Stimulated activated CD4-positive, alpha-beta T cell treated with anti-CD3 and anti-CD28 coated beads, Interleukin-4, amount 100 ng/mL, for 24 hours (primary cell): ENCODE measurements at places on chromosomes 5 and 9.

DNA sequence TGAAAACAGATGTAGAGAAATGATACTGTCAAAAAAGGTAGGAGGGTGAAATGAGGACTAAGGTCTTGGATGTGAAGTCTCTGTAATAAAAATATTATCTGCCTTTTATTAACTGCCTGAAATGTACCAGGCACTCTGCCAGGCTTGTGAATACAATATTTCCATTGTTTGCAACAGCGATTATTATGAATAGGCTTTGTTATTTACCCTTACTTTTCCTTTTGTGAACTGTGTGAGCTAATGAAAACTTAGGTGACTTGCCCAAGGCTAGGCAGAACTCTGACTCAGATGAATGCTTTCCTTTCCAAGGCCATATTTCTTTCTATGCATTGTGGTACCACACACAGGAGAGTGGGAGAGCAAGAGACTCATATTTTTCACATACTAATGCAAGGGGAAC, 204.1 kb downstream of the CDH12 start:
- no peak for DNase-seq

GRCh38 chr5:34957321-34957720, 28.0 kb downstream of the DNAJC21 start:
- DNase-seq: no peak

GRCh38 chr5:146366904-146367303, 28.3 kb downstream of the POU4F3 start:
- no peak for DNase-seq

GRCh38 chr5:113061846-113062780, 85.5 kb downstream of the DCP2 start:
- DNase-seq: no peak

DNA sequence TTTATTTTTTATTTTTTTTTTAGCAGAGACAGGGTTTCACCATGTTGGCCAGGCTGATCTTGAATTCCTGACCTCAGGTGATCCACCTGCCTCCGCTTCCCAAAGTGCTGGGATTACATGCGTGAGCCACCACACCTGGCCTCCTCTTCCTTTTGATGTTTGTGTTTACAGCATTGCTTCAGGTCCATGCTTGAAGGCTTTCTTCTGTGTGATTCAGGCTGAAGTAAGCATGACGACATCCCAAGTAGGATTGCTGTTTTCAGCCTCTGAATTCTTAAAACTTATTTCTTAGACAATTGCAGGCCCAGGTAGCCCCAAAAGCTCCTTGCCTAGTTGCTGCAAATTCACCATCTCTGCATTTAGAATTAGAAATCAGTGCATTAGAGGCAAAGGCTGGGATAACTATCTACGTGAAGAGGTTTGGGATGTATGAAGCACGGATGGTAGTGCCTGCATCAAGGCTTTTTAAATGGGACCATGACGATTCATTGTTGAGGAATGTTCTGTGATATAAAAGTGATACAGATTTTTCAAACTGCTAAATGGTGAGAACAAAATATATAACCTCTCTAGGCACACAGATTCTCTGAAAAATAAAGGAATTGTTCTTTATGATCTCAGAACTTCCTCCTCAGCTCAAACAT, 3.0 kb upstream of the ETF1 start:
- DNase-seq: no peak

- no peak for DNase-seq
Observed at GRCh38 chr9:92525306-92525705, 10.5 kb downstream of the ECM2 start.

DNA sequence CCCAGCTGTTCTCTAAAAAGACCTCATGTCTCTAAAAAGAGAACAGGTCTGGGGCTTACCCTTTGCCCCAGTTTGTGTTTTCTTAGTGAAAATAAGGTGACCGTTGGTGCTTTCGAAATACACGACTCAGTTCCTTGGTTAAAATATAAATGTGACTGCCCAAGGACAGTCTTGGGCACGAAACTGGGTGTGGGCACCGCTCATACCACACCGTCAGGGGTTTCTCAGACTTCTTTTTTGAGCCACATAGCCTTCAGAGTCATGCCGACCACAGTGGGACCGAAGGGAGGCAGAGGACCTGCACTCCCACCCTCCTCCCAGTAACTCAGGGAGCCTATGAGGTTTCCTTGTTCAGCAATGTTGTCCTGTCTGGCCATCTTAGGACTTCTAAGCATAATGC, 6.5 kb downstream of the SNX18 start:
- no peak for DNase-seq

DNA sequence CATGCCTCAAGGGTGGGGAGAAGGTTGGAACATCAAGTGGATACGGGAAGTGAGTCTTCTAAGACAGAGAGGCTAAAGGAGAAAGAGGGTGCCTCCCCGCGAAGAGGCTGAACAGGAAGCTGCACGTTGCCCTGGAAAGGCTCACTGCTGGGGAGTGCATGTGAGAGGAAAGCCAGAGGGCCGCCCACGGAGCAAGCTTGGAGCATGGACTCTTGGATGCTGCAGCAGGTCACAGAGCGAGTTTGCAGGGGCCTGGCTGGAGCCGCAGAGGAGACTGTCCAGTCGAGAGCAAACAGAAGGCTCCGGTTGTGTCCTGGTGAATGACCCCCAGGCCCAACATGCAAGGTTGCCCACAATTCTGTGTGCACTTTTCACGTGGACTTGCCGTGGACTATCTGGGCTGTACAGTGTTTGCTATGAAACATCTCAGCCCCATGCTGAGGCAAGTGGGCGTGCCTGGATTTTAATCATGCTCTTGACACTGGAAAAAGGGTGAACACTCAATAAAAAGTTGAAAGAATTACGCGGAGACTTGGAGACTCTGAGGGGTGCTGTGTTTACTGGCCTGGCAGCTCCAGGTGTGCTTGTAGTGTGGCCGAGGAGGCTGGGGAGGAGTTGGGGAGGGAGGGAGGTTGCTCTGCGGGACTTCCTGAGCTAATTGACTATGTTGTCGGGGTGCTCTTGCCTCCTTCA, 54.5 kb upstream of the GARNL3 start:
- DNase-seq: no peak

DNA sequence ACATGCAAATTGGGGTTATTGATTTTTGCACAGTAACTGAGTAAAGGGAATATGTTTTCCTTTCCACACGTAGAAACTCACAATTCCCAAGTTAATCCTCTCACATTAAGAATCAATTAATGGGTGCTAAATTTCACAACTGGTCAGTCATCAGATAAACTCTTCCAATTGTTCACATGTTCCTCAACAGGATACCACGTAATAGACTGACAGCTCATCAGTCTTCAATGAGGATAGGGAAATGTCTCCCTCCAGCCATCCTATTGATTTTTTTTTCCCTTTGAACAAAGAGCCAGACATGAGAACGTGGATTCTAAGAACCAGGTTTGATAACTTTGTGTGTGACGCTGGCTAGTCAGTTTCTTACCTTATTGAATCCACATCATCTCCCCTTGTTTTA, 768 bp upstream of the CER1 start:
- no peak for DNase-seq

- DNase-seq: no peak
Observed at GRCh38 chr5:134784241-134784920, 25.8 kb downstream of the DDX46 start.

GRCh38 chr5:116365006-116365496, 209.6 kb downstream of the SEMA6A start:
- DNase-seq: no peak

GRCh38 chr5:179404321-179405053, 59.2 kb upstream of the ADAMTS2 start:
- DNase-seq: no peak

DNA sequence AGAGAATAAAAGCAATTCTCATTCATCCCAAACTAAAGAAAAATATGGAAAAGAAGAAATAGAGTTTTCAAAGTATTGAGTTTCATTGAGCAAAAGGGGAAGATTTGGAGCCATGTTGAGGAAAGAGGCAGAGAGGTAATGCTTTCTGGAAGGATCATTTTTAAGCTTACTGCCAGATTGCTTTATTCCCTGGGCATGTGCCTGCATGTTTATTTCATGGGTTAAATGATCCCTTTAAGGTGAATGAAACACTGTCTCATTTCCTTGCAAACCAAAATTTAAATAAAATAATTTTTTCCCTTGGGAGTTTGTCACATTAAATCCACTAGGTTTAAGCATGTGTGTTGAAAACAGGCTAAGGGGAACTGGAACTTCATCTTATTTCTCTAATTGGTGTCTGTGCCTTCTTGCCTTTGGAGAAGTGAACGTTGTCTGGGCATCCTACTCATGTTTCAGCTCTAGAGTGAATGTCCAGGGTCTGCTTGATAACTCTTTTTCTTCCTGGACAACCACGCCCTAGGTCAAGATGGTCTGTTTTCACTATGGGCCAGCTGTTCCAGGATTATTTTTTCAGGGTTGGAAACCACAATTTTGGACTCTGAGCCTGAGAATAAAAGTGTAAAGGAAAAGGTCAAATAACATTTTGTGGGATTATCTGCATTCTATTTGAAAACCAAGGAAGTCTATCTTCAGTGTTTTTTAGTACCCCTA, 114.1 kb upstream of the ELL2 start:
- no peak for DNase-seq

GRCh38 chr5:95177456-95177855, 107.4 kb downstream of the MCTP1 start:
- DNase-seq: no peak

DNA sequence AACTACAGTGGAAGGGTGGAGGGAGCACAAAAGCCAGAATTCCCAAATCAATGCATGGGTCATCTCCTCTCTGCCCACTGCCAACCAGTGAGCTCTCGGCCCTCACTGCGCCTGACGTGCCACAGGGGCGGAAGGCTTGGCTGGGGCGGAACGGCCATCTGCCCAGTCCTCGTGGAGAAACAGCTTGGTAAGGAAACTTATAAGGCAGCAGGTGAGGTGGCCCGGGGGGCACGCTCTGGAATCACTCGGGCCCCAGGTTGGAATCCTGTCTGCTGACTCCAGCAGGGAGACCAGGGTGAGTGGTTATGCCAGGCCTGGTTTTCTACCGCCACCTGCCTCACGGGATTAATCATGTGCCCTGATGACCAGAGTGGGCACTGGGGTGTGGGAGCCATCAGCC, 52.3 kb downstream of the VAV2 start:
- no peak for DNase-seq

- no peak for DNase-seq
Observed at GRCh38 chr5:136620016-136620419, 254.7 kb upstream of the TRPC7 start.

- no peak for DNase-seq
Observed at GRCh38 chr5:59553992-59554391, 339.5 kb downstream of the PDE4D start.

DNA sequence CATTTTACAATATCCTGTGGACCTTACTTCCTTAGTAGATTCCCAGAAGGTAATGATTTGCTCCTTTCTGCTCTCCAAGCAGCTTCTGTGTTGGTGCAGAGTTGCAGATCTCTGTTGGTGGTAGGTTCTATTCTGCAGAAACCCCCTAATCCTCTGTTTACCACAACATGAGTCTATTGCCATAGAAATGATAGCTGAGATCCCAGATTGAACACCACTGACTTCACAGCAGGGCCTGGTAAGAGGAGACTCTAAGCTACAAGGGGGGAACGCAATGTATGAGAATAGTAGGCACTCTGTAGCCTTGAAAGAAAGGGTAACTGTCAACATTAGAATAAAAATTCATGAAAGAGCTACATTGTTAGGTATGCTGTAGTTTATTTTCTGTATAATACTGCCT, 59.5 kb downstream of the MUSK start:
- no peak for DNase-seq

- DNase-seq: no peak
Observed at GRCh38 chr9:127825319-127826051, 22.8 kb downstream of the FPGS start.

DNA sequence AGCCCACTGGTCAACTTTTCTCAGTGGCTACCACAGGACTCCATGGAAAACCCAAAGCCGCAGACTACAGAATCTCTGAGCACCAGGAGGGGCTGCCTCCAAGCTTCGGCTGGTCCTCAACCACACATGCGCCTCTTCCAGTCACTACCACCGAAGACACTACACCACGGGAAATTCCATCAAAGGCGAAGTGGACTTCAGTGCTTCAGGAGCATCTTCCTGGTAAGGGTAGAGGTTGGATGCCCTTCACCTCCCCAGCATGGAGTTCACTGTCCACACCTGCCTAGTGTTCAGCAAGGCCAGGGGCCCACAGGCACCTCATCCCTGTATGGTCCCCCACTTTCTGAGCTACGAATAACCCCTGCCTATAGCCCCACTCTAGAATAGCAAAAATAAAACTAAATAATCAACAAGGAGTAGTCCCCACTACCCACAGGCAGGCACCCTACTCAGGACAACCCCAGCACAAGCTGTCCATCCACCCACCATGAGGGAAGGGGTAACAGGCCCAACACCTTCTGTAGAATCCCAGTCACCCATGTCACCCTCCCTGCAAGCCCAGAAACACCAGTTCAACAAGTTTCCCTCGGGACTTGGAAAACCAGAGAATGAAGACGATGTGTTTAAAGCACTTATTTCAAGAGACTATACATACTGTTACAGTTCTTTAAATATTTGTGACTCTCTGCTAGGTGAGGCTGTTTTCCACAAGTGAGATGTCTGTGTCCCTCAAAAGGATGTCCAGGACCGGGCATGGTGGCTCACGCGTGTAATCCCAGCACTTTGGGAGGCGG, 2.6 kb downstream of the VDAC1 start:
- no peak for DNase-seq

GRCh38 chr9:19698960-19699359, 89.9 kb downstream of the SLC24A2 start:
- DNase-seq: no peak

DNA sequence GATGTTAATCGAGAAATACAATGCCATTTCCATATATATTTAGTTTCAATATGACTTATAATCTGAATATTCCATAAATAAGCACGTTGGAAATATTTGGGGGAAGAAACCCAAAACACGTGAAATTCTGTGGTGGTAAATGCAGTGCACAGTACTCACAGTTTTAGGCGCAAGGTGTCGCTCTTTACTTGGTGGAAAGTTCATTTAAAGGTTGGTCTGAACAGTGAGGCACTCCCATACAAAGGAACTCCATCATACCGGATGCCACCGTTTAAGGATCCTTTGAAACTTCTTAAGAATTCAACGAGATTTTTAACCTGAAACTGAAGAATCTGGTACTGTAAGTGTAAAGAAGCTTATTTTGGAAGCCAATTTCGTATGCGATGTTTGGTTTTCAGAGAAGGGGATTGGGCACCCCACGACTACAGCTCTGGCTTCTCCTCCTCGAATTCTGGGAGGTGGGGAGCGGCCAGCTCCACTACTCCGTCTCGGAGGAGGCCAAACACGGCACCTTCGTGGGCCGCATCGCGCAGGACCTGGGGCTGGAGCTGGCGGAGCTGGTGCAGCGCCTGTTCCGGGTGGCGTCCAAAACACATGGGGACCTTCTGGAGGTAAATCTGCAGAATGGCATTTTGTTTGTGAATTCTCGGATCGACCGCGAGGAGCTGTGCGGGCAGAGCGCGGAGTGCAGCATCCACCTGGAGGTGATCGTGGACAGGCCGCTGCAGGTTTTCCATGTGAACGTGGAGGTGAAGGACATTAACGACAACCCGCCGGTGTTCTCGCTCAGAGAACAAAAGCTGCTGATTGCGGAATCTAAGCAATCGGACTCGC, at the start of gene PCDHA11:
Gene PCDHA11 (plus strand): TSS at position 237 of the 834 bp plus-strand sequence. CDS start 147 bp downstream, at position 384.
- DNase-seq: no peak

DNA sequence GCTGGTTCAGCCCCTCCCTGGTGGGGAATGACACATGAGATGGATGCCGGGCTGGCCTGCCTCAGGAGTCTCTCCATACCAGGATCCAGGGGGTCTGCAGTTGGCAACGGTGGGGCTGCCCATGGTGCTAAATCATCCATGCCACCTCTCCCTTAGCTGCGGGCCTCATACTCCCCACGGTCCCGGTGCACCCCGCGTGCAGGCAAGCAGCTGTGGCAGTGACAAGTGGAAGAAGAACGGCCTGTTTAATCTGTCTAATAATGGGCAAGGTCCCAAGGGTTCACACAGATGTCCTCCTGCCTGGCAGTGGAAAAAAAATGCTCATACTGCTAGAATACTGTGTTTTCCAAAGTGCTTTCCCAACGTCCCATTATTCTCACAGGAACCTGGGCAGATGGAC, 196.9 kb upstream of the PANK3 start:
- no peak for DNase-seq
